ENCODE measurements at places on chromosomes 3 and 15. TPM values are rescaled to one million over a fixed set of nuclear protein-coding genes. Genes with fewer than 3 reads are reported as not detected.

DNA sequence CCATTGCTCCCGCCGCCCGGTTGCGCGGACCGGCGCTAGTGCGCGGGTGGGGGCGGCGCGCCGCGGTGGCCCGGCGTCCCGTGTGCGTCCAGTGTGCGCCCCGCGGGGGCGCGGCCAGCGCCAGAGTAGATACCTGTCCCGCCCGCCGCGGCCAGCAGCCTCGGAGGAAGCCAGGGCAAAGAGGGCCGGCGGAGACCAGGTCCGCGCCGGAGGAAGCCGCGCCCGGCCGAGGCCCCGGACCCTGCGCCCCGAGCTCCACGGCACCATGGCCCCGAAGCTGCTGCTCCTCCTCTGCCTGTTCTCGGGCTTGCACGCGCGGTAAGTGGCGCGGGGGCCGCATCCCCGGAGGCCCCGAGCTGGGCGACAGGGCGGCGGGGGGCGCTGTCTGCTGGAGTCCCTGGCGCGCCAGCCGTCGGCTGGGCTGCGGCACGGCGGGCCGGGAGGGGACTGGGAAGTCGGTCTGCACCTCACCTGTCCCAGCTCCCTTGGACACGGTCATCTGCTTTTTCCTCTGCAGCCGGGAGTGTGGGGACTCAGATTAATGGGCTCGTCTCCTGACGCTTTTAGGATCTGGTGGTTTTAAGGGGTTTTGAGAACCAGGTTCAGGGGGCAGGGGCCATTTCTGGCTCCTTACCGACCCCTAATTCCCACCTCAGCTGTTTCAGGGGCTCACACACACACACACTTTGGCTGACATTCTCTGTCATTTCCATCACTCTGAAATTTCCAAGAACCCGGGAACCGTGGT is 464 bp downstream of the GABRG3 start:
- H3K27ac ChIP-seq, result no peak overlapping the region
- no peak overlapping the region for H3K4me3 ChIP-seq
- no peaks in the 10 kb centered on the region for H3K4me1 ChIP-seq
- H3K27me3 ChIP-seq, result no peaks in the 10 kb centered on the region
- no peaks in the 10 kb centered on the region for H3K36me3 ChIP-seq
- DNase-seq, result peak; percentile 58

DNA sequence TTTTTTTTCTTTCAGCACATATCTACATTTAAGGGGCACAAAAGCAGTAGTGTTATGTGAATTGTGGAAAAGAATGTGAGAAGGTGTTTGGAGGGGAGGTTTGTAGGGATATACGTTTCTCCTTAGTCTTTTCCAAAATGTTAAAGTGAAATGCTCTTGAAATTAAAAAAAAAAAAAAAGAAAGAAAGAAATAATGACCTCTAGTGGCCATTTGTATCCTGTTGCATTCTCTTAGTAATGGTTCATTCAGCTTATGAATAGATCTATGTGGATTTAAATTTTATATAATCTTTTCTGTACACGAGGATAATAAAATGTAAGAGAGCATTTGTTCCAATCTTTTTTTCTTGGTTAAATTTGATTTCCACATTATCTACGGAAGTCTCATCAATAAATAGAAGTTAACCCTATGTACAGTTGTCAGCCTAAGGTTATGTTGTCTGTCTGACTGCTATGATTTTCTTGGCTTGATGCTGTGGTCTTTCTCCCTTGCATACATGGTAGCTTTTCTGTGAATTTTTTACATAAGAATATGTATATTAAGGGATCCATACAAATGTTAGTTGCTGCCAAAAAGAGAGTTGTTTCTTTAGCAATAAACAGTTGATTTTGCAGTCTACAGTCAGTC is 1.7 kb downstream of the P2RY13 start:
- no peaks in the 10 kb centered on the region for H3K4me1 ChIP-seq
- no peaks in the 10 kb centered on the region for H3K27me3 ChIP-seq
- H3K36me3 ChIP-seq, result no peaks in the 10 kb centered on the region
- H3K4me3 ChIP-seq, result no peak overlapping the region
- H3K27ac ChIP-seq, result no peak overlapping the region

GRCh38 chr3:179196098-179196497 is 47.9 kb downstream of the PIK3CA start:
- DNase-seq, result peak; percentile 68
- H3K4me3 ChIP-seq, result no peak overlapping the region
- no peak overlapping the region for H3K27ac ChIP-seq
- H3K36me3 ChIP-seq, result peaks cover 3% of the 10 kb centered on the region

Gene CPN2
- total RNA-seq, result 0.29 TPM

Measured in osteoblast (primary cell).